CD4-positive, alpha-beta memory T cell (primary cell): ENCODE measurements at places on chromosomes 4 and X. TPM values are rescaled to one million over a fixed set of nuclear protein-coding genes. Genes with fewer than 3 reads are reported as not detected.

GRCh38 chr4:84151574-84151973, 347.5 kb downstream of the NKX6-1 start:
- no peak for DNase-seq

GRCh38 chr4:108322497-108322896, 153.8 kb upstream of the LEF1 start:
- DNase-seq = no peak

DNA sequence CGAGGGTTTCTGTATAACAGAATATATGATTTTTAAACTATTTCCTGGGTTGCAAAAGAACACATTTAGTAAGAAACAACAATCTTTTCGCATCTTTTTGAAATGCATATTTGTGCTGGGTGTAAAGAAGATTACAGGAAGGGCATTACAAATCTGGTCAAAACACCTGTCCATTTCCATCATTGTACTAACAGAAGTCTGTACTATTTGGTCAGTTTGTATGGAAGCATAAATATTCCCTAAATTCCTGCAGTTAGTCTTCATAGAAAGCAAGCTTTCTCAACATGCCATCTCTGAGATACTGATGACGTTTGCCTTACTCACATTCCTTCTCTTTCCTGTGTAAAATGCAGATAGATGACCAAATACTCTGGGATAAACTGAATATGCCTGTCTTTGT, 203.3 kb downstream of the NWD2 start:
- no peak for DNase-seq

CENPVL2 gene
- not detected for total RNA-seq

MAGEB4 gene
- total RNA-seq = not detected

- no peak for DNase-seq
Measured at GRCh38 chr4:188455062-188455752, 316.0 kb downstream of the TRIML1 start.

ALAS2 gene
- not detected for total RNA-seq

GRCh38 chr4:40606239-40606767, 23.4 kb downstream of the RBM47 start:
- DNase-seq = no peak
